ENCODE measurements at places on chromosomes 5 and 9. TPM values are rescaled to one million over a fixed set of nuclear protein-coding genes. Genes with fewer than 3 reads are reported as not detected.

DNA sequence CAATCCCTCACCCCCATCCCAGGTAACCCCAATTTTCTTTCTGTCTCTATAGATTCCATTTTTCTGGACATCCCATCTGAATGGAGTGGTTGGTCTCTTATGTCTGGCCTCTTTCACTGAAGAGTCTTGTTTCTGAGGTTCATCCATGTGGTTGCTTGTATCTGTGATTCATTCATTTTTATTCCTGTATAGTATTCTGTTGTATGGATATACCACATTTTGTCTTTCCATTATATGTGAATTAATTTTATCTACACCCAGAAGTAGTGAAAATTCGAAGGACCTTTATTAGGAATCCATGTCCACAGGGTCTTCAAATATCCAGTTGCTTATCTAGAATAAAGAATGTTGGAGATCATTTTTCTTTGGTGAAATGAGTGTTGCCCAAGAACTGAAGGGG is 207.6 kb upstream of the MSX2 start:
- DNase-seq, result no peak

- DNase-seq, result peak; percentile 50
Observed at GRCh38 chr5:156835905-156836304, 14.2 kb upstream of the PPP1R2B start.

DNA sequence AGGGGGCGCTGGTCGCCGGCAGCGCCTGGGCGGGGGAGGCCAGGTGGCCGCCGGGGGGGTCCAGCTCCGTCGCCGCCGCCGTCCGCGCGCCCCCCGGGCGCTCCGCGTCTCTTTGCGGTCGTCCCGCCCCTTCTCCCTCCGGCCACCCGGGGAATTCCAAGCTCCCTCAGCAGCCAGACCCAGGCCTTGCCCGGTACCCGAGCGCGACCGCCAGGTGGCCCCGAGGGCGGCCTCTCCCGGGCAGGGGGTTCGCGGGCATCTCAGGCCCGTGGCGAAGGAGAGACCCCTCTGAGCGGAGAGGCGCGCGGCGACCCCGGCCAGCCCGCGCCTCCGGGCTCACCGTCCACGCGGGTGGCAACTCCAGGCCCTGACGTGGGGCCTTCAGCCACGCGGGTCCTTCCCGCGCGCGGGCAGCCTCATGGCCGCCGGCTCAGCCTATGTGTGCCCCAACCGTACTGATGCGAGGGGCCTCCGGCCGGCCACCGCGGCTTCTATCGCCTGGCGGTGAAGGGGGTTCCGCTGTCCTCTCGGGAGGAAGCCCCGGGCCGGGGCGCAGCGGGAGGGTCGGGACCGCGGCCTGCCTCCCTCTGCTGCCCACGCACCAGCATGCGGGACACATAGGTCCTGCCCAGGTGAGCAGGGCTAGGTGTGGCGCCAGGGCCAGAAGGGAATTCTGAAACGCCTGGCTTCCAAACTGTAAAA is 529 bp upstream of the NRARP start:
- no peak for DNase-seq

DNA sequence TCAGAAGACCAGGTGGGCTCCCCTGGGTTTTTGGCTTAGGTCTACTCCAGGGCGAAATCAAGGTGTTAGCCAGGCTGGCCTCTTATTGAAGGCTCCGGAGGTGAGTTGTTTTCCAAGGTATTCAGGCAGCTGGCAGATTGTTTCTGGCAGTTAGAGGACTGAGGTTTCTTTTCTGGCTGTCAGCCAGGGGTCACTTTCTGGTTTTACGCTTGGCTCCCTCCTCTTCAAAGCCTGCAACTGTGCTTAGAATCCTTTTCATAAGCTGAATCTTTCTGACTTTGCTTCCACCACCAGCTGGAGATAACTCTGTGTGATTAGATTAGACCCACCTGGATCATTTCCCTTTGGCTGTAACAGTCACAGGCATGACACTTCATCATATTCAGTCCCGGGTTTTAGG is 24.6 kb downstream of the RFK start:
- DNase-seq, result peak; percentile 77

GRCh38 chr9:128143525-128144238 is 5.6 kb upstream of the LCN2 start:
- DNase-seq, result peak; percentile 74

DNA sequence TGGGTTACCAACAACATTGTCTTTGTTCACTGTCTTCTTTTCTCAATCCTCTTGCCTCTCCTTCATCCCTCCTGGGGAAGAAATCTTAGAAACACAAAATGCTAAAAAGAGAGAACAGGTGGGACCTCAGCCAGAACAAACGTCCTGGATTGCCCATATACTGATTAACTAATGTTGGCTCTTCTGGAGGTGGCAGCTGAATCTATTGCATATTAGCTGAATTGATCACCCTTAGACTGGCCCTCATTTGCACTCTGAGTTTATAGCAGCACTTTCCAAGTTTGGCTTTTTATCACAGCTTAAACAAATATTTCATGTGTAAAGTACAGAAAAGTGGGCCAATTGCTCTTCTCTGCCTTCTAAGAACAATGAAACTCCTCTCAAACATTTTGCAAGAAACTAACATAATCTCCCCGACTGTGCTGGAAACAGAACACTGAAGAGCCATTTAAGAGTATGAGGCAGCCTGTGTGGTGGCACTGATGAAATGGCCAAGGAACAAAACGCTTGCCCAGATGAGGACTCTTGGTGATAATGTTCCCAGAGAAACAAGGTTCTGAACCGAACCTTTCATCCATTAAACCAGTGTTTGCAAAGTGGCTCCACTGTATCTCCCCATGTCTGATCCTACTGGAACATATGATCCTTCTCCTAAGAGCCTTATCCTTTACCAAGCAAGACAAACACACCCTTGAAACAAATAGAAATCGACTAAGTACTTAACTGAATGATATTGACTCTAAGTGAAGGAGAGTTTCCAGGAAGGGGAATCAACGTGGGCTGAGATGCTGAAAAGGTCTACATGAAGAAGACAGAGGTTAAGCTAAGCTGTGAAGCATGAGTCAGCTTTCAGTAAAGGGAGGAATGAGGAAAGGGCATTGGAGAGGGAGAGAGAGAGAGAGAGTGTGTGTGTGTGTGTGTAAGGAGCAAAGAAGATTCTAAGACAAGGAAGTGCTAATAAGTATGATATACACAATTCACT is 83.2 kb upstream of the LIFR start:
- DNase-seq, result no peak

- no peak for DNase-seq
Observed at GRCh38 chr5:8458038-8458383, 589.1 kb downstream of the MTRR start.

- DNase-seq, result no peak
Observed at GRCh38 chr9:84841931-84842330, 172.4 kb downstream of the NTRK2 start.

- DNase-seq, result no peak
Observed at GRCh38 chr5:5077236-5077635, 62.9 kb upstream of the ADAMTS16 start.

DNA sequence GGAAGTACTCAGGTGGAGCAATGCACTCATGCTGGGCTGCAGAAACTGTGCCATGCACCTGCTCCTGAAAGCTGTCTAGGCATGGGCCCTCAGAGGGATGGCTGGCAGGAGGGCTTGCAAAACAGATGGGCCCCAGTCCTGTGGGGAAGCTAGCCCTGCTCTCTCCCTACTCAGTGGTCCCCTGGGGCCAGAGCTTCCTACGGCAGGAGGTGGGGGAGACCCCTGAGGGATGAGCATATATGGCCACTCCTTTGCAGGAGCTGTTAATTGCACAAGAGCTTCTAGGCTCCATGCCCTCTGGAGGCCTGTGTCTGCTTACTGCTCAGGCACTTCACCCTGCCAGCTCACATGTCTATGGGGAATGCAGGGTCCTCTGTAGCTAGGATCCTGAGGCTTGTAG is 545.3 kb upstream of the PTPRD start:
- DNase-seq, result no peak

- no peak for DNase-seq
Observed at GRCh38 chr5:178435321-178436238, 154.6 kb downstream of the COL23A1 start.

LPAR1 gene
- 67.9 TPM for total RNA-seq

PCDHGA12 gene
- 0.52 TPM for total RNA-seq
